ENCODE measurements at places on chromosomes 1 and 21.

- no peak for DNase-seq
Measured at GRCh38 chr1:82845866-82846265, 1045.1 kb downstream of the ADGRL2 start.

- DNase-seq: no peak
Measured at GRCh38 chr1:41364442-41365319, 3.4 kb downstream of the FOXO6 start.

- peak; percentile 11 for DNase-seq
Measured at GRCh38 chr1:183804916-183805841, at the start of gene RGL1. RGL1 (plus strand) TSS chr1:183805120; CDS start chr1:183805298, 178 bp downstream.

GRCh38 chr1:41655632-41656031 lies 171.1 kb upstream of the EDN2 start:
- DNase-seq: no peak

GRCh38 chr1:109610609-109611307 lies 8.7 kb downstream of the GNAT2 start:
- DNase-seq: no peak

GRCh38 chr1:231357831-231358354 lies 19.8 kb downstream of the SPRTN start:
- DNase-seq: peak; percentile 46

DNA sequence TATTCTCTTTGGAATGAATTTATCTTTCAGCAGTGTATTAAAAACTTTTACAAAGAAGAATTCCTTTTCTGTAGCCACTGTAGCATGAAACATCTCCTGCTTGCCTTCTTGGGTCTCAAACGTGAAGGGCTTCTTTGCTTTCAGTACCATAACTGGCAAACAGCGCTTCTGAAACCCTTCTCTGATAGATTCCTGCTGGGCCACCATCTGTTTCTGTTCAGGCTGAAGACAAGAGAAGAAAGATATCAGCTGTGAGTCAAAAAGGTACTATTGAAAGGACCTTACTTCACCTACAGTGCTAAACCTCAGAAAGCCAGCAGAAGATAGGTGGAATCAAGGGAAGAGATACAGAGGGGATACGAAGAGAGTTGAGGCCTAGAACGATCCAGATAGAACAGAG lies 10.5 kb downstream of the AIM2 start:
- DNase-seq: no peak

- DNase-seq: no peak
Measured at GRCh38 chr1:57312869-57313268, 111.0 kb downstream of the DAB1 start.

- DNase-seq: no peak
Measured at GRCh38 chr1:3883194-3883925, 16.7 kb downstream of the C1orf174 start.

DNA sequence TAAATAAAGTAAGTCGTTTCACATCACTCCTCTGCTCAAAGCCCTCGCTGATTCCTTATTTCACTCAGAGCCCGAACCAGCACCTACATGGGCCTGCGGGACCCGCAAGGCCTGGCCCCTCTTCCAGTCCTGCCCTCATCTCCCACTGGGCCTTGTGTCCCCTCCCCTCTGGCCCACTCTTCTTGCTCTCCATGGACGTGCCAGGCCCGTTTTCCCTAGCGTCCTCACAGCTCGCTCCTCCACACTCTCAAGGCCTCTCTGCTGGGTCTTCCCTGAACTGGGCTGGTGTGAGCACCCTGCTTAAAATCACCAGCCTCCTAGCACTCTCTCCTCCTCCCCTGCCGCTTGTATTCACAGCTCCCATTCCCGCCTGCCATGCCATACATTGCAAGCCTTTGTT lies 237.9 kb downstream of the FOXD2 start:
- no peak for DNase-seq

DNA sequence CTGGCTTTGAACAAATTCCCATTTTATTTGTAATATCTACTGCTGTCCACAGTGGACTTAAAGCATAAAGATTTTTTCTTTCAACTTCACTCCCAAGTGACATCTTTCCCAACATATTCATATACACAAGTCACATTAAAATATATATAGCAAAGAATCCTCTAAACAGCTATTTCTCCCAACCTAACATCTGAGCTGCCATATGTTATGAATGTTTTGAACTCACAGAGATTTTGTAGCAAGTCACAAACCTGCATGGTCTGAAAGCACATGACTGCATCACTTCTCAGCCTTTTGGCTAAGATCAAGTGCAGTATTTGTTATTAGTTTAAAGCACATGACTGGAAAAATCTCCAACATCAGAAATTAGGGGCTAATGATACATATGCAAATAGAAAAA lies 7.7 kb upstream of the HFM1 start:
- no peak for DNase-seq

- peak; percentile 18 for DNase-seq
Measured at GRCh38 chr1:183590244-183591191, at the start of gene NCF2. NCF2 (minus strand) TSS chr1:183590459; CDS start chr1:183590329, 130 bp downstream.

GRCh38 chr1:66351478-66351877 lies 182.5 kb upstream of the SGIP1 start:
- DNase-seq: peak; percentile 48

GRCh38 chr1:66365635-66366034 lies 168.3 kb upstream of the SGIP1 start:
- DNase-seq: no peak

GRCh38 chr1:46577671-46578070 lies 26.2 kb upstream of the KNCN start:
- DNase-seq: no peak
